ENCODE measurements at places on chromosomes 11 and 22. TPM values are rescaled to one million over a fixed set of nuclear protein-coding genes. Genes with fewer than 3 reads are reported as not detected.

DNA sequence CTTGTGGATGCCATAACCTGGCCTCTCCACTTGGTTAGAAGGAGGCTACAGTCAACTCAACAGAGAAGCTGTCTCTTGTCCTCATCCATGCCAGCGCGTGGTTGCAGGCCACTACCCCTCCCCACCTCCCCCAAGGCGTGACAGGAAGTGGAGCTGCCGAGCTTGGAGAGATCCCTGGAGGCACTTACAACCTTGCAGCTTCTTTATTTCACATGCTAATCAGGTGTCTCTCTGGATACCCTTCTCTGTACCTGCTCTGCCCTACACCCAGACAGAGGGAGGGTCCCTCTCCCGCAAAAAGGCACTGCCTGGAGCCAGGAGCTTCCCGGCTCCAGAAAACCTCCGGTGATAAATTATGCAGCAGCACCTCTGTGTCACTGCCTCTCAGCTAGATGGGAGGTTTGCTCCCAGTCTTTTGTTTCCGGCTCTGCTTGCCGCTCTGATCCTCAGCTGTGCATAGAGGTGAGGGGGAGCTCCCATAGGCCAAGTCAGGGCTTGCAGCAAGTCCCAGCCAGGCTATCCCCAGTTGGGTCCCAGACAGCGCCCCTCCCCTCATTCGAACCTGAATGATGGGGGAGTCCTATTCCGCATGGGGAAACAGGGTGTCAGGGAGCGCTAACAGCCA is 5.7 kb downstream of the LRP4 start:
- no peak for DNase-seq

- DNase-seq: no peak
Observed at GRCh38 chr11:72375241-72375960, 58.9 kb downstream of the CLPB start.

- no peak for DNase-seq
Observed at GRCh38 chr11:2744166-2744565, 44.4 kb upstream of the KCNQ1OT1 start.

- DNase-seq: peak; percentile 25
Observed at GRCh38 chr11:63673579-63673978, 2.4 kb upstream of the ATL3 start.

GRCh38 chr22:46422896-46423295 is 87.4 kb downstream of the TRMU start:
- DNase-seq: no peak

GRCh38 chr22:19875061-19875530 is 20.4 kb upstream of the GNB1L start:
- DNase-seq: no peak

The CD3D gene
- not detected for total RNA-seq

The OTOG gene
- total RNA-seq: not detected
